ENCODE measurements at places on chromosomes 3 and 15. TPM values are rescaled to one million over a fixed set of nuclear protein-coding genes. Genes with fewer than 3 reads are reported as not detected.

Gene DLL4
- not detected for total RNA-seq

Gene ISL2
- total RNA-seq = 0.12 TPM

Gene SAMD7
- total RNA-seq = not detected

Gene PRSS50
- not detected for total RNA-seq

Gene CHST14
- 15.5 TPM for total RNA-seq

Gene FBXO40
- total RNA-seq = not detected

Gene CD200R1
- total RNA-seq = 0.16 TPM

Gene TNFAIP8L3
- total RNA-seq = 2.7 TPM

Gene ZBED2
- total RNA-seq = 0.12 TPM

Gene ARGFX
- not detected for total RNA-seq
